ENCODE measurements at places on chromosomes 12 and 14.

DNA sequence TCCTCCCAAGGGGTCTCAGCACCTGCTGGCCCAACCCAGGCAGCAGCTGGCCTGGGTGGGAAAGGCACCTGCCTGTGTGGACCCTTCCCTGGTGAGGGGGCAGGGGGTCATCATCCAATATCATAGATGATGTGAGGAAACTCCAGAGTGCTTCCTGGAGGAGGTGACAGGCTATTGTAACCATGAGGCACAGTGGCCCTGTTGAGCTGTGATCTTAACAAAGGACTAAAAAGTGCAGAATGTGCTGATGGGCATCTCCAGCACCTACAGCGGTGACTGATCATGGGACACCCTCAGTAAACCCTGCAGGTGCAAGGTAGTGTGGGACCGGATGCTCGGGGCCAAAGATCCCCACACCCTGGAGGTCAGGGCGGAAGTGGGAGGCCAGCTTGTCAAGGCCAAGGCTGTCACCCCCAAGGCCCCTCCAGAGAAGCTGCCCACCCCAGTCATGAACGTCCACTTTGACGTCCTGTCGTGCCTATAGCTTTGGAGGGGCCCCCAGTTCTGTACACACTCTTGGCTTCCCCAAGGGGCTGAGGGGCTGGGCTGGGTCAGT, 7.5 kb downstream of the MMP17 start:
- no peak for DNase-seq

GRCh38 chr14:20469242-20469889, at the start of gene PNP:
Gene PNP (plus strand): TSS chr14:20469406. CDS start chr14:20469525, 119 bp downstream.
- DNase-seq = peak; percentile 71

- DNase-seq = no peak
These were observed 22.5 kb upstream of the NKX2-8 start for GRCh38 chr14:36604757-36605505.

DNA sequence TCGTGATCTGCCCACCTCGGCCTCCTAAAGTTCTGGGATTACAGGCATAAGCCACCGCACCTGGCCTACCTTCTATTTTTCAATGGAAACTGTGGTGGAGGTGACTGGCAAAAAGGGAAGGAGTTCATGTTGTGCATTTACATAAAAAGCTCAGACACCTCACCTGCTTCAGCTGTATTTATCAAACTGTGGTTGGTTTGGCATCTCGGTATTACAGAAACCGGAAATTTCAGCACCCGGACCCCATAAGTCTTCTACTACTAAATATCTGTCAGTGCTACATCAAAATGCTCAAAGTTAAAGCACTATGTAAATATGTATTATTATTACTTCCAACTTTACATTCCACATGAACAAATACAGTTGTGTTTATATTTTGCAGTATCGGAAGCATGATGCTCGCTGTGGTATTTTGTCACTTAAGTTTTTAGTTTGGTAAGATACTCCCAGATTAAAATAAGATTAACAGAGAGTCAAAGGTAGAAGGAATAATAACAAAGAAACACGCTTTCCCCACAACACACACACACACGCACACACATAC, 95.4 kb downstream of the ITPR2 start:
- no peak for DNase-seq

- DNase-seq = no peak
These were observed 6.5 kb upstream of the LGMN start for GRCh38 chr14:92754966-92755365.

- no peak for DNase-seq
These were observed 619 bp upstream of the NTN4 start for GRCh38 chr12:95790917-95791849.

DNA sequence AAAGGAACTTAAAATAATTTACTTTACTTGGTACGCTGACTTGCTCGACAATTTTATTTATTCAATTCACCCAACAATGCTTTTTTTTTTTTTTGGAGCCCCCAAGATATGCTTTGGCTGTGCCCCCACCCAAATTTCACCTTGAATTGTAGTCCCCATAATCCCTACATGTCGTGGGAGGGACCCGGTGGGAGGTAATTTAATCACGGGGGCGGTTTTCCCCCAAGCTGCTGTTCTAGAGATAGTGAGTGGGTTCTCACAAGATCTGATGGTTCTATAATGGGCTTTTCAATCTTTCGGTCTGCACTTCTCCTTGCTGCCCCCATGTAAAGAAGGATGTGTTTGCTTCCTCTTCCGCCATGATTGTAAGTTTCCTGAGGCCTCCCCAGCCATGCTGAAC, 10.4 kb downstream of the FGD6 start:
- DNase-seq = no peak

DNA sequence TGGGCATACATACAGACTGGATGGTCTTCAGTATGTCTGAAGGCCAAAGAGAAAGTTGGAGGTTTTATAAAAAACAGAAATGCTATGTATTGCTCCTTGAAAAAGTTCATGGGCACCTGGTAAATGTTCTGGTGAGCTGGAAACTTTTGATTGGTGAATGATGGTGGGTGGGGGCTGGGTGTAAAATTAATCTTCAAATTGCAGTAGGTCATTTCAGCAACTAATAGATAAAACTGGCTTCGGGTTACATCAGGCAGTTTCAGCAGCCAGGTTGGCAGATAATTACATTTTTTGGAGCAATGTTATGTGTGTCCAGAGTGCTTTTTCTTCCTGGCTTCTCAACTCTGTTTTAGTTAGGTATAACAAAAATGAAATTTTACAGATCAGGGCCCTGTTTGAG, 35.3 kb downstream of the SDR9C7 start:
- no peak for DNase-seq

GRCh38 chr12:51653431-51653830, 62.4 kb downstream of the SCN8A start:
- no peak for DNase-seq

- DNase-seq = no peak
These were observed 100.2 kb downstream of the STAB2 start for GRCh38 chr12:103687253-103687652.

DNA sequence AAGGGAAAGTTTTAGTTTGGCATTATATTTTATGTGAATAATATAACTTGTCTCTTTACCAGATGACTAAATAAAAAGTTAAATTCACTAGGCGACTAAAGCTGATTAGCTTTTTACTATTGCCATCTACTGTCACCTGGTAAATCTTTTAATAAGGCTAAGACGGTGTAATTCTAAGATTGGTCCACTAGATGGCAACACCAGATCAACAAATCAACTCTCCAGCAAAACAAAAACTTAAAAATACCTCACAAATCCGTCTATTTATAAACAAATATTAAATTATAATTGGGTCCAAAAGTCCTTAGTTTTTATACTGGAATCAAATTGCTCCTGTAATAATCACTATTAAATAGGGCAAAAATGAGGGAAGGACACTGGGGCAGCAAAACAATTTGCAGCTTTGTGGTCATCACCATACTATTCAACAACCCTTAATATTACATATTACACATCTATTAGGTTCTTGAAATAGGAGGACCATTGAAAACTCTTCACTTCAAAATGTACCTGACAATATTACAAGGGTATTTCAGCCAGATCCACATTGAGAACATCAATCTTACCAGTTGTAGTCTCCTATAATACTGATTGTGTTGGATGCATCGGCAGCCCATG, 47.9 kb downstream of the GALC start:
- no peak for DNase-seq

DNA sequence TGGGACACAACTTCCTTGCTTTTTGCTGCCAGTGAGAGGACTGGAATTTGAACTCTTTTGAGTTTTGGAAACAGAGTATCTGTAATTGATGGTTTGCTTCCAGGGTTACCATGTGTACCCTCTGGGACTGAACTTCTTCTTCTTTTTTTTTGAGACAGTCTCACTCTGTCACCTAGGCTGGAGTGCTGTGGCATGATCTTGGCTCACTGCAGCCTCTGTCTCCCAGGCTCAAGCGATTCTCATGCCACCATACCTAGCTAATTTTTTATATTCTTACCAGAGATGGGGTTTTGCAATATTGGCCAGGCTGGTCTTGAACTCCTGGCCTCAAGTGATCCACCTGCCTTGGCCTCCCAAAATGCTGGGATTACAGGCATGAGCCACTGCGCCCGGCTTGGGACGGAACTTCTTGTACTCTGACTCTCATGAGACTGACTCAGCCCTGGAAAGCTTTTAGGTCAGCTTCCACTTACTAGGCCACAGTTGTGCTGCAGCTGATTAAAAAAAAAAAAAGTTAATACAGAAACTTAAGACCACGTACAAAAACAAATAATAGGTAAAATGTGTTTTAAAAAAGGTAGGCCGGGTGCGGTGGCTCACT, 15.8 kb downstream of the SEL1L start:
- no peak for DNase-seq

- no peak for DNase-seq
These were observed 63.1 kb upstream of the DACT1 start for GRCh38 chr14:58574623-58575022.

DNA sequence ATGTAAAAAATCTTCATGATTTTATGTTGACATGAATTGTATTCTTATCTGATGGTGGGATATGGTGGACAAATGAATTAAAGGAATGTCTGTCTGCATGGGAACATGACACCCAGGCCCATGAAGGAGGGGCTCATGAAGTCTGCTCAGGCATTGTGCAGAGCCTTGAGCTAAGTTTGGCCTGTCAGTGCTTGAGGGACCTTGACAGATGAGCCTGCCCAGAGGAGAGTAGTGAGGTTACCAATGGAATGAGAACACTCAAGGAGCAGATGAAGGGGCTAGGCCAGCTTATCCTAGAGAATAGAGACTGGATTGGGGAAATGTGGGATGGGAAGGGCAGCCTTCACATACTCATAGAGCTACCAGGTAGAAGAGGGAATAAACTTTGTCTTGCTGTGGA, 68.8 kb downstream of the TMX1 start:
- DNase-seq = no peak

GRCh38 chr12:1670358-1671268, 20.3 kb upstream of the ADIPOR2 start:
- DNase-seq = no peak

GRCh38 chr12:93990832-93991803, 157.3 kb upstream of the PLXNC1 start:
- no peak for DNase-seq

GRCh38 chr12:111025301-111025700, 104.9 kb upstream of the MYL2 start:
- DNase-seq = no peak

- DNase-seq = no peak
These were observed 15.3 kb upstream of the BDKRB2 start for GRCh38 chr14:96189281-96189711.

GRCh38 chr12:123533672-123534643, at the start of gene RILPL1:
Gene RILPL1 (minus strand): TSS chr12:123533719. CDS start chr12:123533482, 237 bp downstream.
- peak; percentile 9 for DNase-seq

- no peak for DNase-seq
These were observed 484.4 kb downstream of the ATP23 start for GRCh38 chr12:58425481-58426392.

- no peak for DNase-seq
These were observed 52.8 kb downstream of the HMGA2 start for GRCh38 chr12:65876898-65877721.

- no peak for DNase-seq
These were observed 40.7 kb downstream of the NEUROD4 start for GRCh38 chr12:55060470-55060869.

GRCh38 chr12:69616025-69616424, 5.3 kb upstream of the LRRC10 start:
- no peak for DNase-seq

GRCh38 chr12:93134893-93135285, 205.8 kb upstream of the EEA1 start:
- DNase-seq = no peak

- DNase-seq = no peak
These were observed 208.5 kb downstream of the C12orf50 start for GRCh38 chr12:87820524-87821202.

- DNase-seq = no peak
These were observed 4.8 kb upstream of the SNRNP35 start for GRCh38 chr12:123453165-123453564.

- no peak for DNase-seq
These were observed 86.3 kb downstream of the VWF start for GRCh38 chr12:6038160-6038559.
